ENCODE measurements at places on chromosomes 2 and 18. TPM values are rescaled to one million over a fixed set of nuclear protein-coding genes. Genes with fewer than 3 reads are reported as not detected.

DSC3 gene
- 2.5 TPM for polyA plus RNA-seq

LRRTM4 gene
- 1.2 TPM for polyA plus RNA-seq

SP3 gene
- 100 TPM for polyA plus RNA-seq

IL1R2 gene
- polyA plus RNA-seq = 0.30 TPM
